ENCODE measurements at places on chromosomes 3 and 15.
A peak's percentile ranks its signal among the peaks of the same experiment; 100 is the strongest.

DNA sequence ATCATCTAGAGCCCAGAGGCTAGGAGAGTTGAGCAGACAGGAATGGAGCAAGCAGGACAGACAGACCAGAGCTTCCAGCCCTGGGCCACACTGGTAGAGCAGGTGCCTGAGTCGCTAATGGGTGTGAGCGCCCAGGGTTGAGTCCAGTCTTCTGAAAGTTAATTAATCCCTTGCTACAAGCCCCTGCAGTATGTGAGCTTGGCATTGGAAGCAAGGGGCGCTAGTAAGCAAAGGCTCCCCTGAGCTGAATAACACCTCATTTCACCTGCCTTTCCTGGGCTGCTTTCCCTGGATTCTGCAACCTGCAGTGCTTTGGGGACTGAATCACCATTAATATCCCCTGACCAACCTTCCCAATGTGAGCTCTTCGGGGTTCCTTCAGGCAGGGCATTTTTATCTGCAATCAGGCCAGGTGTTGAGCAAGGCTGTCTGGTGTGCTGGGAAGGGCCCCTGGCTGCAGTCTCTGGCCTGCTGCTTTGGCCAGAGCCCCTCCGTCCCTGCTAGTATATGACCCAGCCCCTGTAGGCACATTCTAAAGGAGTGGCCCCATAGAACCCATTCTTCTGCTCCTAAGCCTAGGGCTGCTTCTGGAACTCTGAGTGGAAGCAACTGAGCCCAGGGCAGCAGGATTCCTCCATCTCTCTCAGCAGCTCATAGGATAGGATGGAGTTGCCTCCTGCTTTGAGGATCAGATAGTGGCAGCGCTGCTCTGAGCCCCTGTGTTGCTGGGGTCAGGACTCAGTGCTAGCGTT, 45.1 kb upstream of the EPHB1 start:
- DNase-seq: no peak

DNA sequence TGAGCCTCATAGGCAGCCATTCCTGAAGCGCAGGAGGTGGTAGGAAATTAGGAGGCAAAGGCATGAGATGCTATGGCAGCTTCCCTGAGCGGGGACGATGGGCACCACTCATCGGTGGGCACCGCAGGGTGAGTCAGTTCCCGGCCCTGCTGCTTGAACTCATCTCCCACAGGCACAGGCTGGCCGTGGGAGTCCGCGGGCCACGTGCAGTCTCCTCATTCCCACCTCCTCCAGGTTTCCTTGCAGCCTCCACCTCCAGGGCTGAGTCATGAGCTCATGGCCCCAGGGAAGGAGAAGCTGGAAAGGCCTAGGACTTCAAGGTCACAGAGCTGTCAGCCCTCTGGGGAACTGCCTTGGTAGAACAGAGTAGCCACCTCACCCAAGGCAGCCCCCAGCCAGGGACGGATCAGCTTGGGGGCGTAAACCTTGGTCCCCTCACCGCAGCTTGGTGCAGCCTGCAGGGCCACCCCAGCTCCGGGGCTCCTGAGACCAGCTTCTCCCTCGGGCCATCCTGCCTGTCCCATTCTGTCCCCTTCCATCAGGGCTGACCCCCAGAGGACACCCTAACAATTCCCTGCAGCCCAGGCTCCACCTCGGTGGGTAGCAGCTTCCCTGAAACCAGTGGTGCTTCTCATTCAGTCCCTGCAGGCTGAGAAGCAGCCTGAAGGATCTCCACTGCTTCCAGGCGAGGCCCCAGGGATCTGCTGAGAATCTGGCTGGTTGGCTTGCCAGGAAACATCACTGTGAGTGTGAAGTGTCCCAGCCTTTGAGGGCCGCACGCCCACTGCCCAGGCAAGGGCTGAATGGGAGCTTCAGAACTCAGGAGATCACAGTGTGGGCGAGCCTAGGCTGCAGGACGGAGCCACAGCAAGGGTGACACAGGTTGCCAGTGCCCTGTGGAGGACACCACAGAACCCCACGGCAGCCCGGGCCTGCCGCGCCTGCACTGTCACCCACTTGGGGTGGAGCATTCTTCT, 150.7 kb upstream of the MEF2A start:
- DNase-seq: no peak

- DNase-seq: no peak
Observed at GRCh38 chr3:160279657-160280056, 54.4 kb downstream of the C3orf80 start.

GRCh38 chr3:58272891-58273290, 33.2 kb upstream of the RPP14 start:
- no peak for DNase-seq

GRCh38 chr15:47399100-47399499, 318.2 kb upstream of the SEMA6D start:
- no peak for DNase-seq

DNA sequence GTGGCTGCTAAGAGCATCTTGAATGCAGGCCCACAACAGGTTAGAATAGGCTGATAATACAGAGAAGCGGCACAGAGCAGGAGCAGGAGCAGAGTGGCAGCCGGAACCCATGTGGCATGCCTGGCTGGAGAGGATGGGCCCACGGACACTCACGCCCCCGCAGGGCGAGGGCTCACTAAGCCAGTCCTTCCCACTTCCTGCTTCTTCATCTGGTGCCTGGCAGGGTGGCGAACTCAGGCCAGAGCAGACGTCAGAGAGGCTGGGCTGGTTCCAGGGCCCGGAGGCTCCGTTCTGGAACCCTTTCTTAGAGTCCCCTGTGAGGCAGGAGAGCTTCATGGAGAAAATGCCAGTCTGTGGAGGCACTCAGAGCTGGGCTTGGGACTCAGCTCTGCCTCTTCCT, 195.1 kb downstream of the NTRK3 start:
- no peak for DNase-seq

DNA sequence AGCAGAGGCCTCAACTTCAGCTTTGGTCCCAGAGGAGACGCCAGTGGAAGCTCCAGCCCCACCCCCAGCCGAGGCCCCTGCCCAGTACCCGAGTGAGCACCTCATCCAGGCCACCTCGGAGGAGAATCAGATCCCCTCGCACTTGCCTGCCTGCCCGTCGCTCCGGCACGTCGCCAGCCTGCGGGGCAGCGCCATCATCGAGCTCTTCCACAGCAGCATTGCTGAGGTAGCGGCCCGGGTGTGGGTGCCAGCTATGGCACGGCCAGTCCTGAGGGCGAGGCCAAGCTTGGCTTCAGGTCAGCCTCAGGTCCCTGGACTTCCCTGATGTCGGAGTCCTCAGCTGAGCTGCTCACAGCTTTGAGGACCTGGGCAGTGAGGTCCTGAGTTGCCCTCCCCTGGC, 5.7 kb upstream of the STAB1 start:
- DNase-seq: no peak

GRCh38 chr3:69212411-69213160, 90.2 kb upstream of the LMOD3 start:
- DNase-seq: no peak

DNA sequence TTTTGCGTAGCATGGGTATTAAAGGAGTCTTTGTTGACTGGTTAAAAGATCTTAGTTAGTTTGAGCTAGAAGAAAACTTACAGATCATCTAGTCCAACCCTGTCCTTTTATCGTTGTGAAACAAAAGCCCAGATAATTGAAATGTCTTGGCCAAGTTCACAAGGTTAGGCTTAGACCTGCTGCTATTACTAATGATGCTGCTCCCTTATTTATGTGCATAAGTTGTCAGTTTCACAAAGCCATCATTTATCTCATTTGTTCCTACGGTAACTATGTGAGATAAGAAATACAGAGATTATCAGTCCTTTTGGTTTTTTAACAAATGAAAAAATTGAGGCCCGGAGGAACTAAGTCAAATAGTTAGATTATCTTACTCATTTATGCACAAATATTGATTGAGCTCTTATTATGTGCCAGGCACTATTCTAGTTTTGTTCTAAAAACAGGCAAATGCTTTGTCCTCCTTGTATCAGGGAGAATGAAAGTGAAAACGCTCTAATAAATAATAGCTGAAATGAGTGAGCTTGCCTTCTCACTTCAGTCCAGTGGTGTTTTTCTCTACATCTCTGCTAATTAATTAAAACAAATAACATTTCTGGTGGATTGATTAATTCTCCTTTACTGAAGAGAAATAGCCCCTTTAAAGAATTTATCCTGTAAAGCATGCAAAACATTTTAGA, 49.1 kb upstream of the TPRG1 start:
- DNase-seq: no peak

DNA sequence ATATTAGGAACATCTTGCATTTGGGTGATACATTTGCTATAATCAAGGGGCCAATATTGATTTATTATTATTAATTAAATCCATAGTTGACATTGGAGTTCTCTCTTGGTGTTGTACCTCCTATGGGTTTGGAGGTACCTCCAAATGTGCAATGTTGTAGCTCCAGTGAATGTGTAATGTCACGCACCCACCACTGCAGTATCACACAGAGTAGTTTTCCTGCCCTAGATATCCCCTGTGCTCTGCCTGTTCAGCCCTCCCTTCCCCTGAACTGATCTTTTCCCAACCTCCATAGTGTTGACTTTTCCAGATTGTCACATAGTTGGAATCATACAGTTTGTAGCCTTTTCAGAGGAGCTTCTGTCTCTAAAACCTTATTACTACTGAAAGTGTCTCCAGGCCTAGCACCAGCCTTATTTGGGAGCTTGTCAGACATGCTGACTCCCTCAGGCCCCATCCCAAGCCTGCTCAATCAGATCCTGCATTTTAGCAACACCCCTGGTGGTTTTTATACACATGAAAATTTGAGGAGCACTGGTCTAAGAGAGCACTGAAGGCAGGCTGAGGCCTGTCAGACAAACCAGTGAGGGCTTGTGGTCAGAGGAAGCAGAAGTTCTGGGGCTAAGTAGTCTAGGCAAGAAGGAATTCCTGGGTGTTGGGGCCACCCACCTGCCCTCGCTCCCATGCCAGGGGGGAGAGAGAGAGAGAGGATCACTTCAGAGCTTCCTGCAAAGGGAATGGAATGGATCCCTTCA, 73.4 kb downstream of the SLC6A11 start:
- DNase-seq: no peak

- no peak for DNase-seq
Observed at GRCh38 chr3:132196113-132196512, 121.1 kb upstream of the ACP3 start.

- DNase-seq: peak; percentile 64
Observed at GRCh38 chr15:40320931-40321371, 2.5 kb upstream of the INAFM2 start.

- DNase-seq: no peak
Observed at GRCh38 chr3:98885851-98886250, 15.6 kb downstream of the DCBLD2 start.

GRCh38 chr15:71332431-71333004, 217.2 kb downstream of the THSD4 start:
- no peak for DNase-seq

- DNase-seq: no peak
Observed at GRCh38 chr3:12916159-12916558, 74.8 kb upstream of the RPL32 start.

DNA sequence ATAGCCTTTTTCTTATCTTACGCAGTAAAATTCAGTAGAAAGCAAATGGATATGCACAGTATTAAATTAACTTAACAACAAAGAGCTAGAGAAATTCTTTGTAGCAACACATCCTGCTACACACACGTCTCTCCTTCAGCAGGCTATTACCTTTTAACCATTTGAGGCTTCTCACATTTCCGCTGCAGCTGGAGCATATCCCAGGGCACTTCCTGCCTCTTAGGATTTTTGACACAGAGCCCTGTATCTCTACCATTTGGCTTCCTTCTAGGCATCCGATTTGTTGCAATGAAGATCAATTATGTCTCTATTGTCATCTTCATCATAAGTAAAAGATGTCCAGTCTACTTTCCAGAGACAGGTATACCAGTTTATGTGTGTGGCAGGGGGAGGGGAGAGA, 292.4 kb upstream of the CBLB start:
- DNase-seq: no peak

DNA sequence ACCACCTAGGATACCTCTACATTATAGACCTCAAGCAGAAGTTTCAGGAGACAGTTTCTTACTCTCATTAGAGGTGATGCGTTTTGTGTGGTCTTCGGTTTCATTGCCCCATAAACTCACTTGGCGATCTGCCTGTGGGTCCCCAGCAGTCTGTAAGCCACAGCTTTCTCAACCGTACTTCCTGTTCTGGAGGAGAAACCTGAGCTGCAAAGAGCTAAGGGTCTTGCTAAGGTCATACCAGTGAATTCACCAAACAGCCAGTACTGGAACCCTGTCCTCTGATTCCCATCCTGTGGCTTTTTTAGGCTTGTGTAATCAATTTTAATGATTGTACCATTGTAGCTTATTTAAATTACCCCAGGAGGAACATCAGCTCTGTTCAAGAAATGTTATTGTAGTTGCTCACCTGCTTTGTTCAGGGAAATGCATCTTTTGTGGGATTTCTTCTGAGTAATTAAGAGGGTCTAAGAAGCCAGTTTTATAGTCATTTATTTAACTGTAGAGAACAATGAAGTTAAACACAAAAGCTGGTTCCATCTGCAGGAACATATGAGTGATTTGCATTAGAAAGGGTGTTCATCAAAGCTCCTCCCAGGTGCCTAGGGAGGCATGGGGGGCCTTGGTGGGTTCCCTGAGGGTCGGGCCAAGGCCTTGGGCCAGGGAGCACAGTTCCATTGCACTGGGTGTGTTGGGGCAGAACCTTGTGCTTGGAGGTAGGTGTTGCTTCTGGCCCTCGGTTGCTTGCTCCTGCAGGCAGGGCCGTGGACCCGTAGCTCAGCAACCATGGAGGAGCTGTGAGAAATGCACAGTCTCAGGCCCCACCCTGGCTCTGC, 69.6 kb downstream of the APBA2 start:
- DNase-seq: peak; percentile 39

DNA sequence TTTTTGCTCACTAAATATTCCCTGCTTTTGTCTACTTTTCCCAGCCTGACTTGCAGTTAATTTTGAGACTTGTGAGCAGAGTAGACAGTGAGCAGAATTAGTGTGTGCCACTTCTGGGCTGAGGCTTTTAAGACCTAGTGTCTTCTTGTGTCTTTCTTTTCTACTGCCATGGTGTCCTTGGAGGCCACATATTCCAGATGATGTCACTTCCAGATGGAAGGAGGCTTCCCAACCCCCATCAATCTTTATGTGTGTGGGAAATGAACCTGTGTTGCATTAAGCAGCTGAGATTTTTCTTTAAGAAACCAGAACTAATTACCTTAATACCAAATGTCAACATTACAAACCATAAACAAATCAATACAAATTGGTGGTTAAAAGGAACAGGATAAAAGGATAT, 774.7 kb upstream of the ROBO1 start:
- no peak for DNase-seq

DNA sequence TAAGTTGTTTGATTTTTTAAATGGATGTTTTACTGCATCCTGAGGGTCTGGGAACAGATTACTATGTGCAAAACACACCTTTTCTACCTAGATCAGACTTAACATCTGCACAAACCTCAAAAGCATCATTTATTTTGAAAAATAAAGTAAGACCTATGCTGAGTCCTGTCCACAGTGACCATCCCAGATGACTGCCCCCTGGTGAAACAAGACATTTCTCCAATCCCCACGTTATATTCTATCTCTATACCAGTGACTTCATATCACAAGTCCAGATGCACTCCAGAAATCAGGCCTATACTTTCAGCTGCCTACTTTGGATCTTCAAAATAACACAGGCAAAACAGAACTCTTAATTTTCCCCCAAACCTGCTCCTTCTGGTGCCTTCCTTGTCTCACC, 143.2 kb downstream of the P2RY1 start:
- DNase-seq: no peak

- no peak for DNase-seq
Observed at GRCh38 chr3:113228498-113229286, 17.3 kb downstream of the BOC start.

Measured in stimulated activated CD4-positive, alpha-beta T cell treated with anti-CD3 and anti-CD28 coated beads, Interleukin-15, amount 100 ng/mL, for 24 hours (primary cell).